ENCODE measurements at places on chromosomes 5 and 9.

DNA sequence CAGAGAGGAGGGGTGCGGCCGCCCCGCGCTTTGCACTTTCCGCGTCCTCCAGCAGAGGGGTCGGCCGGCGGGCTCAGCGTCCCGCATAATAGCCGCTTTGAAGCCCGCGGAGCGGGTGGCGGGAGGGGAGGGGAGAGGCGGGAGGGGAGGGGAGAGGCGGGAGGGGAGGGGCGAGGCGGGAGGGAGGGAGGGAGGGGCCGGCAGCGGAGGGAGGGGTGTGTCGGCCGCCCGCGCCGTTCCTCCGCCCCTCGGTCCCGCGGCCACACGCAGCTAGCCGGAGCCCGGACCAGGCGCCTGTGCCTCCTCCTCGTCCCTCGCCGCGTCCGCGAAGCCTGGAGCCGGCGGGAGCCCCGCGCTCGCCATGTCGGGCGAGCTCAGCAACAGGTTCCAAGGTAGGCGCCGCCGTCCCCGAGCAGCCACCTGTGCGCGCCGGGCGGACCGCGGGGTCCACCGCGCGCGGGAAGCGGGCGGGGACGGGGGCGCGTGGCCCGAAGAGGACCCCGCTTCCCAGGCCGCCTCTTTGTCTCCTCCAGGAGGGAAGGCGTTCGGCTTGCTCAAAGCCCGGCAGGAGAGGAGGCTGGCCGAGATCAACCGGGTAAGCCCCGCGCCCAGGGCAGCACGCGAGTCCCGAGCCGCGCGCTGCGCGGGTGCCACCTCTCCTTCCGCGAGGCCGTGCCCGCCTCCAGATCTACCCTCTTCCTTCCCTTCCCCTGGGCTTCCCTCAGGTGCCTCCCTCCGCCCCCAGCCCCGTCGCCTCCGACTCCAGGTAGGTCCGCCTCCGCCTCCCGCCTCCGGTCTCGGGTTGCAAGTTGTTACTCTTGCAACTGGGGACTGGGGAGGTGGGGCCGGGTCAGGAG, at the start of gene AIF1L:
TSS of gene AIF1L (plus strand) at position 263 of the 857 bp plus-strand sequence. CDS start at position 362, 99 bp downstream.
- DNase-seq = peak; percentile 30

DNA sequence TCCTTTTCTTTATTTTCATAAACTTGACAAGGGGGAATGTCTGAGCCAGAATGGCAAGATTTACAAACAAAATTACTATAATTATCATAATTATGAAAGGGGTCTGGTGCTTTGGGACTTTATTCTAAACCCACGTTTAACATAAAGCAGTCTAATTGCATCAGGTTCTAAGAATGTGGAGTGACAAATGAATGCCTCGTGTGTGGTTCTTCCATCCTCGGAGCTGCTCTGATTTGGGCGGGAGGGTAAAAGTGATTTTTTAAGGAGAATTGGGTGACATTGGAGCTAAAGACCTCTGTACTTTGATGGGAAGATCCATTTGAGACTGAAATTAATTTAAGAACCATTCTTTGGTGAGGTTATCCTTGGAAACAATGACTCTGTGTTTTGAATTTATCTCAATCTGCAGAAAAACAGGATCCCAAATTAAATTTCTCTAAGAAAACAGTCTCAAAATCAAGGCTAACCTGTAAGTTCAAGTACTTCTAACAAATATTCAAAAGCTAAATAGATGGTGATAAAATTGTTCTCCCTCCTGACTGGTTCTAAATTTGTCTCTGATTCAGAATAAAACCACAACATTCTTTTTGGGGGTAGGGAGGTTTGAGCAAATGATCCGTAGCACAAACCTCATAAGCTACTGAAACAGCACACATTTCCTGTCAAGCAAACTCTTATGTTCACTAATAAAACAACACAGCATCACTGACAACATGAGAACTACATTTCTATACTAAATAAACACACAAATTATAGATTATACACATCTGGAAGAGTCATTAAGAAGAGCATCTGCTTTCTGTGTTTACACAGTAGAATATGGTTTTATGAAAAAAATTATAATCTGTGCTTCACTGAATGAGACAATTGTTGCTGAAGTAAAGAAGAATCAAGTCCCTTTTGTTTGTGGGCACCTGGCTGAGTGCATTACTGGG, 85.5 kb downstream of the DCP2 start:
- no peak for DNase-seq

DNA sequence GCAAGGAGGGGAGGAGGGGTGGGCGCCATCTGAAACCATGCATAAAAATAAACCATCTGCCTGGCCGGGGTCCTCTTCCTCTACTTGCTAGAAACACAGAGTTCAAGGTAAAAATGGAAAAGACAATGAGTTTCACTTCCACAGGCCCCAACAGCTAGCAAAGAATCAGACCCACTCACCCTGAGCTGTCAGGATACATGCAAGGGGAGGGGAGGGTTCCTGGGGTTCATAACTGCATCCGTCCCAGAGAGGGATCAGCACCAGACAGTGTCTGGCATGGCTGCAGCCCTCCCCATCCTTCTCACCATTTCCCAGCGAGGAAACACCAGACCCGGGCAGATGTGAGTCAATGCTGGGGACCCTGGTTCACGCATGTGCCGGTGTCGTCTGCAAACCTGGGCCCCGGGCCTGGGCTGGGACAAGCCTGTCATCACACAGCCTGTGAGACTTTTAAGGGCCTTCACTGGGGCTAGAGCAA, 55.4 kb downstream of the SEMA4D start:
- no peak for DNase-seq

- no peak for DNase-seq
Measured at GRCh38 chr5:107501965-107502675, 168.6 kb downstream of the EFNA5 start.

- peak; percentile 93 for DNase-seq
Measured at GRCh38 chr9:15552636-15553527, at the start of gene CCDC171. TSS of gene CCDC171 (plus strand) at chr9:15553043. CDS start at chr9:15564089, 11,046 bp downstream.

DNA sequence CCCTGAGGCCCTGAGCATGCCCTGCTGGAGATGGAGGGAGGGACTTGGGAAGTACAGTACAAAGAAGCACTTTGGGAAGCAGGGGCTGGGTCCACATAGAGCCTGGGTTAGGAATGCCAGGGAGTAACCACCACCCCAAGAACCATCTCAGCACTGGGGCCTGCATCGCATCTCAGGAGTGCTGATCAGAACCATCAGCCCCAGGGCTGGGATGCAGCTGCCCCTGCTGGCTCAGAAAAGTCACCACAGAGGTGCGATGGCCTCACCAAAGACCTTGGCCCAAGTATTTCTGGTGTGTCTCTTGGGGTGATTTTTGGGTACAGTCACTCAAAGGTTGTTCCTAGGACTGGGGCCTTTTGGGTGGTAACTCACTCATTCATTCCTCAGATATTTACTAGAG, 236.8 kb upstream of the MVB12B start:
- DNase-seq = no peak

- DNase-seq = no peak
Measured at GRCh38 chr5:52804387-52804791, 16.7 kb downstream of the ITGA1 start.

GRCh38 chr9:106738109-106738508, 124.9 kb upstream of the ZNF462 start:
- no peak for DNase-seq

- no peak for DNase-seq
Measured at GRCh38 chr9:130104491-130105193, 50.9 kb downstream of the GPR107 start.

- DNase-seq = no peak
Measured at GRCh38 chr9:72165821-72166547, 16.7 kb downstream of the GDA start.

- no peak for DNase-seq
Measured at GRCh38 chr9:77949751-77950436, 81.7 kb downstream of the GNAQ start.

- DNase-seq = no peak
Measured at GRCh38 chr9:107513464-107514100, 24.0 kb upstream of the KLF4 start.

GRCh38 chr9:123365287-123365880, 9.4 kb downstream of the CRB2 start:
- DNase-seq = no peak

DNA sequence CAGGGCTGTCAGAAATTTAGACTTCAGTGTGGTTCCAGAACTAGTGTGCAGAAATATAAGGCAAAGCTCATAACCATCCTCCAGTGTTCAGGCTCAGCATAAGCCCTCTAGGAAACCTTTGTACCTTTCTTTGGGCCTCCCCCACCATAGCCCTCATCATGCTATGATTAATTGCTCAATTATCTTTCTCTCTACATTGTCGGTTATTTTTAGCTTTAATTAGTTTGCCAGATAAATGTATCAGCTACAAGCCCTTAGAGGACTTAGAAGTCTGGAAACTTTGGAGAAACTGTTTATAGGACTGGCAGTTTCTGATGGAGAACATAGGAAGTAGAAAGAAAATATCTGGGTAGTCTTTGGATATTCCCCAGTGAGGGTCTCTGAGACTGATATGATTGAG, 43.5 kb upstream of the TNC start:
- DNase-seq = no peak

DNA sequence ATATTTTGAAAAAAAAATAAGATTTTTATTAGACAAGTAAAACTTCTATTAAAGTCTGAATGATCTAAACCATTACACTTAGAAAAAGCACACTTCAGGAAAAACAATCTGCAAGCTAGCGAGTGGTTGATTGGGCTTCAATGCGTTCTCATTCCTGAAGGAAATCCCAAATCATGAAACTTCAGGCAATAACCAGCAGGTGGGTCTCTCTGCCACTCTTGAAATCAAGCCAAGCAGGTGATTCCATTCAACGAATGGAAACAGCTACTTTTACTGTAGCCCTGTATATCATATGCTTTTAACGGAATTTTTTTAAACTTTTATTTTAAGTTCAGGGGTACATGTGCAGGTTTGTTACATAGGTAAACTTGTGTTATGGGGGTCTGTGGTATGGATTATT, 234.5 kb upstream of the TRPM3 start:
- DNase-seq = no peak

GRCh38 chr9:38360839-38361472, 31.5 kb upstream of the ALDH1B1 start:
- no peak for DNase-seq

DNA sequence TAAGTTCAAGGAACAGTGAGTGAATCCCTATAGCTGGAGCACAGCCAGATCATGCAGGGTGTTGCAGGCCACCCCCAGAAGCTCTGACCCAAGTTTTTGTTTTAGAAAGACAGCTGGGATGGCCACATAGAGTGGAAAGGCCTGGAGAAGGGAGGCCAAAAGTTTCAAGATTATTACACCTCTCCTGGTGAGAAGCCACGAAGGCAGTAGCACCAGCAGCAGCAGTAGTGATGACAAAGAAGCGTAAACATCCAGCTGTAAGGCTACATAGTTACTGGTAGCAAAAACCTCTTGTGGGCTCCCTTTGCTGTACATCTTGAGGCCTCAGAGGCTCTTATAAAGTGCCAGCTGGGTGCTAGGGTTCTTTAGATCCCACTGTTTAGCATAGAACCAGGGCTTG, 11.8 kb downstream of the ADAMTSL1 start:
- DNase-seq = no peak

DNA sequence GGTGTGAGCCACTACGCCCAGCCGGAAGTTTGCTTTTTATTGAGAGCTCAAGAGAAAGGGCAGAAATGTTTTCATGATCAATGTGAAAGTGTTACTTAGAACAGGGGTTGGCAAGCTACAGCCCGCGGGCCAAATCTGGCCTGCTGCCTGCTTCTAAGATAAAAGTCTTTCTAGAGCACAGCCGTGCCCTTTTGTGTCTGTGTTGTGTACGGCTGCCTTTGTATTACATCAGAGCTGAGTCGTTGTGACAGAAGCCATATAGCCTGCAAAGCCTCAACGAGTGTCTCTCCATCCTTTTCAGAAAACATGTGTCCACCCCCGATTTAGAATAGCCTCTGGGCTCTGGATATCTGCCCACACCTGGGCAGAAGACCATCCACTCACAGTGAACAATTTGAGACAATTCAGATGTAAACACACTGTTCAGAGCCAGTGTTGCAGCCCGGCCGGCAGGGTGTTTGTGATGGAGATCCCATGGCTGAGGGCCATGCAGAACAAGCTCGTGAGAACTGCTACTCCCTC, 28.8 kb downstream of the AK8 start:
- DNase-seq = no peak

GRCh38 chr9:133205996-133206931, 2.8 kb downstream of the OBP2B start:
- no peak for DNase-seq

DNA sequence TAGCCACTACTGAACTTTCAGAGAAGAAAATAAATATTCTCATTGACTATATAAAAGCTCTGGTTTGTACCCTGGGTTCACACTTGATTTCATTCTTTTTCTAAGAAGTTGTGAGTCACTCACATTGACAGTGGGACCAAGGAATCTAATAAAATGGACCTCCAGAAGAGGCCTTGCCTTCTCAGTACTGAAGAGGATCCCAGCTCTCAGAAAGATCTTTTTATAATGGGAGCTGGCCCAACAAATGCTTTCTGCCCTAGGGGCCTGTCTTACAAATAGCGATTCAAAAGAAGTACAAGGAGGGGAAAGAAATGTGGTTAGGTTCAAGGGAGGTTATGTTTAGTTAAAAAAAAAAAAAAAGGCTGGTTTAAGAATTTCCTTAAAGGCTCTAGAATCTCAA, 237.9 kb downstream of the ISL1 start:
- no peak for DNase-seq

GRCh38 chr5:56840597-56840996, 25.2 kb downstream of the MAP3K1 start:
- peak; percentile 41 for DNase-seq

DNA sequence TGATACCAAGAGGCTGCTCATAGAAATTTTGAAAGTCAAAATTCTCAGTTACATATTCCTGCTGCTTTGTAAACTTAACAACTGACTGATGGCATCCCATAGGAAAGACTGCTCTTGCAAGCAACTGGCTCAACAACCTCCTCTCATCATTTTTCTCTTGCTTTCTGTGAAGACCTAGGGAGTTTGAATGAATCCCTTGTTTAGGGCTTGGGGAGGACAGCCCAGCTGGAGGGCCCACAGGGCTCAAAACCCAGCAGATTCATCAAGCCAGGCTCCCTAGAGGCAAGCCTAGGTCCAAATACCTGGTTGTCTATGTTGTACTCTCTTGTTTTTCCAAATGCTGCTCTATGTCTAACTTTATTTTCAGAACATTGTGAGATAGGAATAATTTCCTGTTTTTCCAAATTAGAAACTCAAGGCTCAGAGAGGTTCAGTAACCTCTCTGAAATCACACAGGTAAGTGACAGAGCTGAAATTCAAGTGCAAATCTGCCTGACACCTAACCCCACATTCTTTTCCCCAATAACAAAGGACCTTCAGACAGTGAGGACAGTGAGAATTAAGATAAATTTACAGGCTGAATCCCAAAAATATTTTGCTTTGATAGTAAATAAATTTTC, 558.9 kb upstream of the KLF4 start:
- no peak for DNase-seq

DNA sequence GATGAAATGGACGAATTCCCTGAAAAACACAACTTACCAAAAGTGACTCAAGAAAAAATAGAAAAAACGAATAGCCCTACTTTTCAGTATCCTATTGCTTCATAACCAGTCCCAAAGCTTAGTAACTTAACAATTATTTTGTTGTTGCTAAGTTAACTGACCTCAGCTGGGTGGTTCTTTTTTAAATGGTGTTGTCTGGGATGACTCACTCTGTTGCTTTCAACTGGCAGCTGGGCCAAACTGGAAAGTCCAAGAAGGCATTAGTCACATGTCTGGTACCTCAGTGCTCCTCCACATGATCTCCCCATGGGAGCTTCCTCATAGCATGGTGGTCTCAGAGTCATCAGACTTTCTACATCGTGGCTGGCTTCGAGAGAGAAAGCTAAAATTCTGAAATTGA, 47.8 kb upstream of the ADAMTS2 start:
- no peak for DNase-seq
